ENCODE measurements at places on chromosomes 4 and X. TPM values are rescaled to one million over a fixed set of nuclear protein-coding genes. Genes with fewer than 3 reads are reported as not detected.
A peak's percentile ranks its signal among the peaks of the same experiment; 100 is the strongest.

GRCh38 chr4:1210971-1211370, 38.0 kb downstream of the CTBP1 start:
- DNase-seq, result no peak

JCHAIN gene
- polyA plus RNA-seq, result 0.64 TPM

- no peak for DNase-seq
Observed at GRCh38 chr4:146311238-146311970, 97.1 kb downstream of the REELD1 start.

FOXR2 gene
- polyA plus RNA-seq, result not detected

- DNase-seq, result peak; percentile 61
Observed at GRCh38 chr4:140237616-140238350, 83.8 kb upstream of the MAML3 start.
